ENCODE measurements at places on chromosomes 1 and 21.

GRCh38 chr21:35357041-35357780 is 308.1 kb upstream of the RUNX1 start:
- DNase-seq = no peak

- no peak for DNase-seq
These were observed 3.5 kb downstream of the NIPAL3 start for GRCh38 chr1:24418898-24419628.

- DNase-seq = no peak
These were observed 3.0 kb downstream of the GPN2 start for GRCh38 chr1:26887125-26887524.

GRCh38 chr21:30206551-30207251 is 9.2 kb downstream of the CLDN8 start:
- DNase-seq = no peak

DNA sequence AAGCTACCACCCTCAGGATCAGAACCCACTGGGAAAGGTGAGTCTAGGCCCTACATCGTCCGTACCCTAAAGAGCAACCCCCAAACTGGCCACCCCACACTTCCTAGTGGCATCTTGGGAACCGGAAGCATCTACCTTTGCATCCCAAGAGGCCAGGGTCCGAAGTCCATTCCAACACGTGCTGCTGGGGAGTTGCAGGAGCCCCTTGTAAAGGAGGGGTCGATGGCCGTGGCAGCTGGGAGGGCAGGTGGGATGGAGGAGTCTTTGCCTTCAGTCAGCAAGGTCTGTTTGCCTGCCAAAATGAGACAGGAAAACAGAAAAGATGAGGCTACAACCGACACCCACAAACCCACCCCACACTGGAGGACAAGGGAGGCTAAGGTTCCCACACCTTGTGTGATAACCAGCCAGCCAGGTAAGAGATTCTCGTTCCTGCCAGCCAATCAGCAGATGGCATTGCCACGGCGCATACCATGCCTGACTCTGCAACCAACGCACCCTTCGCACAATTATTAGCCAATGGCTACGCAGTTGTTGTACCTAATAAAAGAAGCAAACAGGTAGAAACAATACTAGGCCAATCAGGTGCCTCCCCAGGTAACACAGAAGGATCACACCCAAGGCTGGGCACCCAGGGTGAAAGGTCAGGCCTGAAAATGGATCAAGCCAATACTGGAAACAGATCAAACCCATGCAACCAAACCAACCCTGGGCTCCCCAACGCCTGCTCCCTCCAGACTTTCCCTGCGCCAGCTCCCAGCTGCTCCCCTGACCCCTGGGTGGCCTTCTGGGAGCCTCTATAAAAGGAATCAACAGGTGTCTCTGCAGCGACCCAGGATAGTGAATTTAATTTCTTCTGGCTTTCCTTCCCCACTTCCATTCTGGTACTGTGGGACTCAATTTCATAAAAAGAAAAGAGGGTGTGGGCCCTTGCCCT is 35.6 kb downstream of the CASZ1 start:
- no peak for DNase-seq

DNA sequence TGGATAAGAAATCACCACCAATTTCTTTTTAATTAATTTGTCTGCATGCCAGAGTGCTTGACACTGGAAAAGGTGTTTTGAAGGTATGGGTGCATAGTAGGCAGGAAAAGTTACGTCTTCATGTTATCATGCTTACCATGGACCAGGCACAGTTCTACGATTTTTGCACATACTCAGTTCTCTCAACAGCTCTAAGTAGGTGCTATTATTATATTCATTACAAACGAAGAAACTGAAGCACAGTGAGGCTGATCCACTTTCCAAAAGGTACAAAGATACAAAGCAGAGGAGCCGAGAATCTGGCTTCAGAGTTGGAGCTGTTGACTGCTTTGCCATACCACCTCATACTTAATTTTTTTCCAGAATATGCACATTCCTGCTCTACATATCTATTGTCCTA is 306.4 kb downstream of the PBX1 start:
- no peak for DNase-seq

All from activated CD8-positive, alpha-beta memory T cell treated with anti-CD3 and anti-CD28 coated beads for 4 hours (primary cell).